IMR-90 (cell line): ENCODE measurements at places on chromosomes 3 and 15. TPM values are rescaled to one million over a fixed set of nuclear protein-coding genes. Genes with fewer than 3 reads are reported as not detected.

Gene STAB1
- polyA plus RNA-seq: 0.04 TPM in 1 of 2 replicates, not detected in the other

Gene TTLL13
- 0.10 TPM in 1 of 2 replicates, not detected in the other for polyA plus RNA-seq

Gene TBL1XR1
- 25.2 and 29.3 TPM in 2 replicates for polyA plus RNA-seq

Gene EHHADH
- 2.0 TPM in 2 replicates for polyA plus RNA-seq

Gene VEPH1
- polyA plus RNA-seq: 26.0 and 30.5 TPM in 2 replicates

Gene SPESP1
- 2.9 TPM in 2 replicates for polyA plus RNA-seq

DNA sequence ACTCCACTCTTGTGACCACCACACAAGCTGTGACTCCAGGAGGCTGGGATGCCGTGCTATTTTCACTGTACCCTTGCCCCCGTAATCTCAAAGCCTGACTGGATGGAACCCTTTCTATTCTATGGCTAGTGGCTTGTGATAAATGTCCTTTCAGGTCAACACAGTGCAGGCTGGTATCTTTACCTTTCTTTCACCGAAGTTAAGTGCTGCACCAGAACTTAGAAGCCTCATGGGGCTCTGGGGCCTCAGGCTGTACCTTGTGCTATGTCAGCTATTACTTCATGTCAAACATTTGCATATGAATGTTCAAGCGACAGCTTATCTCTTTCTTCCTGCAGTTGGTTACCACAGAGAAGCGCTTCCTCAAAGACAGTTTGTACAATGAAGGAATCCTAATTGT lies 66.8 kb downstream of the RPL39L start:
- no peaks in the 10 kb centered on the region for H3K27me3 ChIP-seq
- H3K27ac ChIP-seq: no peak overlapping the region
- no peak for DNase-seq
- no peaks in the 10 kb centered on the region for H3K4me1 ChIP-seq

- no peak overlapping the region for H3K4me3 ChIP-seq
- H3K27me3 ChIP-seq: no peaks in the 10 kb centered on the region
- DNase-seq: peak; percentile 55
- H3K4me1 ChIP-seq: no peaks in the 10 kb centered on the region
- H3K27ac ChIP-seq: no peak overlapping the region
- H3K36me3 ChIP-seq: no peaks in the 10 kb centered on the region
Measured at GRCh38 chr3:85576091-85576690, 617.4 kb downstream of the CADM2 start.

DNA sequence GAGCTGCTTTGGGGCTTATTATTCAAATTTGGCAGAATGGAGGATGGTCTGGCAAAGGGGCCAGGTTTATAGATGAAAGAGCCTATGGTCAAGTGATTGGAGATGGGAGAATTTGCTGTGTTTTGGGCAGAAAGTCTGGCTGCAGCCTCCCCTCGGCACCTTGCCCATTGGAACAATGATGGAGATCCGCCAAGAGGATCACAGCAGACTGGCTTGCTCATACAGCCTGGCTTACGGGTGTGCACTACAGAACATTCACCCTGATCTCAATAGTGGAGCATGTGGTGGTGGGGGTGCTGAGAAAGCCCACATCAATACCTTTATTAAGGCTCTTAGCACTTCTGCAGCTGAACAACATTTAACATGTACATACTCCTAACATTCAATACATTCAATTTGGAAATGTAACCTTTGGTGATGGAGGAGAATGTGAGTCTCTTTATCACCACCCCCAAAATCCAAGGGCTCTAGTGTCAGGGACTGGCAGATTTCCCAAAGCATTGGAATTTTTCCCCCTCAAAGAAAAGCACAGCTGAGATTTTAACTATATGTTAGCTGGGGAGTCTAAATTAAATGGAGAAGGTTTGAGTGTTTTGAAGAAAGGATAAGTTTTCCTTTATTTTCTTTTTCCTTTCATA lies 118.4 kb upstream of the TMC3 start:
- H3K27ac ChIP-seq: no peak overlapping the region
- H3K27me3 ChIP-seq: no peaks in the 10 kb centered on the region
- no peak overlapping the region for H3K4me3 ChIP-seq
- DNase-seq: peak; percentile 66
- peaks cover 1% of the 10 kb centered on the region; the same call in 1 of the 2 replicates for H3K4me1 ChIP-seq

DNA sequence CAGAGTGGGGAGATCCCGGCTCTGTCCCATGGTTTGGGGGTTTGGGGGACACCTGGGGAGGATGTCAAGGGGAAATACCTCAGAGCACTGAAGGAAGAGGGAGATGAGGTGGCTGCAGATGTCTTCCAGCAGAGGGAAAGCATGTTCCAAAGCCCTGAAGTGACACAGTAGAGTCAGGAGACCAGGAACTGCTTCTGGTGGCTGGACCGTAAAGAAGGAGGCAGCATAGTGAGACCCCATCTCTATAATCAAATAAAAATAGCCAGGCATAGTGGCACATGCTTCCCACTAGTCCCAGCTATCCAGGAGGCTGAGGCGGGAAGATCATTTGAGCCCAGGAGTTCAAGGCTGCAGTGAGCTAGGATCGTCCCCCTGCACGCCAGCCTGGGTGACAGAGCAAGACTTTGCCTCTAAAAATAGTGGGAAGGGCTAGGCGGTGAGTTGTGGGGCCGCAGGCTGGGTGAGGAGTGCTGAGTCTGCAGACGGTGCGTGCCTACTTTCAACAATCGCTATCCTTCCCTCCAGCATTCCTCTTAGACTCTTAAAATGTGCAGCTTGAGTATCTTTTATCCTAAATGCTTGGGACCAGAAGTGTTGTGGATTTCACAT lies 26.2 kb downstream of the HES1 start:
- no peak overlapping the region for H3K4me3 ChIP-seq
- H3K4me1 ChIP-seq: no peaks in the 10 kb centered on the region
- H3K27me3 ChIP-seq: peaks cover 63% of the 10 kb centered on the region

DNA sequence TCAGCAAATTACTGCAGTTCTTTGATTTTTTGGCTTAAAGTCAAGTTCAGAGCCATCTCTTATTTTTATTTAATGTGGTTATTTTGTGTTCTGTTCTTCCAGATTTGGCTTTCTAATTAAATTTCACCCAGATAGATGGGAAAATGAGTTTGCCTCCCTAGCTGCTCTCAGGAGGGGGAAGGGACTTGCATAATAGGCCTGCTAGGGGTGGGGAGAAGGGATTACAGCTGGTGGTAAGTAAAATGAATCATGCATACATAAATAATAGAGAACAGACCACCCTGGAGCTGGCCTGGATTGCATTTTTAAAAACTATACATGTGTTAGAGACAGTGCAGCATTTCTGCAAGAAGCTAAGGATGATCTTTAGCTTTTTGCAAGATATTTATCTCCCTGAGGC lies 3.9 kb upstream of the PXYLP1 start:
- H3K27ac ChIP-seq: no peak overlapping the region
- no peak overlapping the region for H3K4me3 ChIP-seq
- DNase-seq: peak; percentile 80

- H3K4me3 ChIP-seq: no peak overlapping the region
- DNase-seq: peak; percentile 89
- peaks cover 4% of the 10 kb centered on the region; the same call in 1 of the 2 replicates for H3K4me1 ChIP-seq
- H3K27me3 ChIP-seq: no peaks in the 10 kb centered on the region
- H3K27ac ChIP-seq: no peak overlapping the region
- H3K36me3 ChIP-seq: no peaks in the 10 kb centered on the region
Measured at GRCh38 chr15:36601497-36601932, 22.1 kb downstream of the CDIN1 start.

DNA sequence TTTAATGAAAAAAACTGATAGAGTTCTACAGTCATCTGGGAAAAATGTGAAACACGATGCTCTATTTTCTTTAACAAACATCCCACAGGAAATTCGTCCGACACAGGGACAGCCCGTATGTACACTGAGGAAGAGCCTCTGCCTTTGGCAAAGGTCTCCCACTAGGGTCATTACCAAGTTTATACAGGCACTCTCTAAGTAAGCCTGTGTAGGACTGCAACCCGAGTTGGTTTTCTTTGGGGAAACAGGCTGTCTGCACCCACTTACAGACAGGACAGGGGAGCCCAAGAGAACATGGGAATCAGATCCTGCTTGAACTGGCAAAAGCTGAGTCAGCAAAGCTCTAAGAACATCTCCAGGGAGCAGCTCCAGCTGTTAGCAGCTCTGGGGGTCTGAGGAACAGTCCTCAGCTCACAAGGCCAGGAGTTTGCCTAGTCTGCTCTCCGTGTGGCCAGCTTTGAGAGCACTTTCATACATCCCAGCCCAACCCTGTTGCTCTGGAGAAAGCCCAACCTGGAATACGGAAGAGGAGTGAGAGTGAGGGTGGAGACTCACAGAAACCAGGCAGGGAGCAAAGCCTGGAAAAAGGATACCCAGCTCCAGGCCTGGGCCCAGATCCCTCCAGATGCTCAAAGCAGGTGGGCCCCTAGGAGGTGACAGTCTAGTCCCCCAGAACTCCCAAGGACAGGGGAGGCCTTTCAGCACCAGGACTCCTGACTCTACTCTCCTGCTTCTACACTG lies 1.9 kb downstream of the TBC1D2B start:
- peak overlapping the region; percentile 77 for H3K4me3 ChIP-seq
- H3K36me3 ChIP-seq: peaks cover 2% of the 10 kb centered on the region
- peak overlapping the region; percentile 97 for H3K27ac ChIP-seq
- H3K4me1 ChIP-seq: peaks cover 9% of the 10 kb centered on the region
- no peaks in the 10 kb centered on the region for H3K27me3 ChIP-seq

DNA sequence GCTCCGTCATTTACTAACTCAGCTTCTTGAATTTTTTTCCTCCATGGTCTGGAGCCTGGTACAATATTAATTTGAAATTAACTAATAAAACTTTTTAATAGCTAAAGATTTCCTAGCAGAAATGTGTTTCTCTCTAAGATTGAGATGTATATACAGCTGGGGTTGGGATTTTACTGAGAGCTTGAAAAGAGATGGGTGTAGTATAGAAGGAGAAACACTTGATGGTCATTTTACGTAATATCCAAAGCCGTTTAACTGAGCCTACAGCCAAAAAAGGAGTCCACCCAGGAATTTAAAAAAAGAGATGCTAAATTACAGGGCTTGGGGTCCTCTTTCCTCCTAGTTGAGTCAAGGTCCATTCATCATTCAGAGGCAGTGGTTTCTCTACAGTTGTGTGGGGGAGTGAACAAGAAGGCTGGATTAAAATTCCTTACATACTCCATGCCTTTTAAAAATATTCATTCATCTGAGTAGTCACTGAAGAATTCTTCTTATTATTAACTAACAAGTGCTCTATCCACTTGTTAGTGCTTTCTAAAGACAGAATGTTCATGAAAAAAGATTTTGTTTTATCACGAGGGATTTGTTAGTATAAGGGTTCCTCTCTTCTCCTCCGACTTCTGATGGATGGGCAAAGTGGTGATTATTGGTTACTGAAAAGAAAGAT lies 255.3 kb upstream of the IL12A start:
- peak; percentile 88 for DNase-seq
- H3K36me3 ChIP-seq: no peaks in the 10 kb centered on the region
- no peaks in the 10 kb centered on the region for H3K27me3 ChIP-seq
- peaks cover 15% of the 10 kb centered on the region for H3K4me1 ChIP-seq
- peak overlapping the region; percentile 22; the same call in 1 of the 2 replicates for H3K4me3 ChIP-seq

DNA sequence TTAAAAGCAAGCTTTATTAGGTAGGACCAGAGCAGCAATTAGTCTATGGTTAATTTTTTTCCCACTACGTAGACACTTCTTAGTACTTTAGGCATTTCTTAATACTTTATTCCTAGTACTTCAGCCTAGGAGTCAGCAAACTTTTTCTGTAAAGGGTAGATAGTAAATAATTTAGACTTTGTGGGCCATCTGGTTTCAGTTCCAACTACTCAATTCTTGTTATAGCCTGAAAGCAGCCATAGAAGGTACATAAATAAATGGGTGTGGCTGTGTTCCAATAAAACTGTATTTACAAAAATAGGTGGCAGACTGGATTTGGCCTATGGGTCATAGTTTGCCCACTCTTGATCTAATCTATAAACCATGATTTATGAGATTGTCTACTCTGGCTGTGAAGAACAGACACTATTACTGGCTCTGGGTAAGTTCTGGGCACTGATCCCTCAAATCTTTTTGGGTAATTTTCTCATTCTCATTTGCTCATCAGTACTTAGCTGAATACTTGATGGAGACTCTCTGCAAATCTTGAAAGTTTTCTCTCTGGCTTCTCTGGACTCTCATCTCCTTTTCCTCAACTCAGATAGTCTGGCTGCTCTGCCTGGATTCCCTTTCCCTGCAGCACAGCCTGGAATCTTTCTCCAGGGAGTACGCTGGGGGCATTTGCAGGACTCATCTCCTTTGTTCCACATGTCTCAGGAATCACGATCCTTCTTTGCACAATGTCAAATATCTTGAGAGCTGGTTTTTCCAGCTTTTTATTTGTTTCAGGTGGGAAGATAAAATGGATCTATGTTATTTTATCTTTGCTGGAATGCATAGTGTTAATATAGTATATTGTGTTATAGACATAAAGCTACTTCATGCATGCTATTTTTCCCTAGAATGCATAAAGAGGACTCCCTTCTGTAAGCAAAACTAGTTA lies 524.8 kb upstream of the TBL1XR1 start:
- H3K27ac ChIP-seq: no peak overlapping the region
- no peak for DNase-seq
- H3K4me3 ChIP-seq: no peak overlapping the region
- no peaks in the 10 kb centered on the region for H3K27me3 ChIP-seq

GRCh38 chr3:77079988-77080610 lies 40.2 kb downstream of the ROBO2 start:
- no peaks in the 10 kb centered on the region for H3K36me3 ChIP-seq
- H3K27me3 ChIP-seq: no peaks in the 10 kb centered on the region
- no peak for DNase-seq
- no peak overlapping the region for H3K27ac ChIP-seq
- H3K4me1 ChIP-seq: no peaks in the 10 kb centered on the region

- H3K4me3 ChIP-seq: no peak overlapping the region
- H3K36me3 ChIP-seq: no peaks in the 10 kb centered on the region
- no peaks in the 10 kb centered on the region for H3K27me3 ChIP-seq
- H3K4me1 ChIP-seq: no peaks in the 10 kb centered on the region
Measured at GRCh38 chr3:6172871-6173642, 687.9 kb upstream of the GRM7 start.
